Esophagus mucosa (tissue), 1 donor: ENCODE measurements at places on chromosomes 1 and 21. TPM values are rescaled to one million over a fixed set of nuclear protein-coding genes. Genes with fewer than 3 reads are reported as not detected.

NBPF10 gene
- 3.6 TPM for total RNA-seq

KCNC4 gene
- total RNA-seq: 5.8 TPM

A3GALT2 gene
- total RNA-seq: not detected

KAZN gene
- 33.9 TPM for total RNA-seq

HSD11B1 gene
- 0.36 TPM for total RNA-seq

ZNHIT6 gene
- 12.1 TPM for total RNA-seq

RAB3B gene
- 0.04 TPM for total RNA-seq

SPRR2E gene
- total RNA-seq: 1,779 TPM

NPR1 gene
- total RNA-seq: 1.8 TPM

DEPDC1 gene
- total RNA-seq: 10.4 TPM

NPPA gene
- total RNA-seq: not detected

TMEM79 gene
- total RNA-seq: 110 TPM
